ENCODE measurements at places on chromosomes 2 and 18. TPM values are rescaled to one million over a fixed set of nuclear protein-coding genes. Genes with fewer than 3 reads are reported as not detected.
A peak's percentile ranks its signal among the peaks of the same experiment; 100 is the strongest.

Gene FBLN7
- total RNA-seq, result 5.8 TPM

Gene PLA2R1
- total RNA-seq, result 19.9 TPM

Gene C18orf32
- total RNA-seq, result 16.6 TPM

Gene CD226
- total RNA-seq, result 0.36 TPM

DNA sequence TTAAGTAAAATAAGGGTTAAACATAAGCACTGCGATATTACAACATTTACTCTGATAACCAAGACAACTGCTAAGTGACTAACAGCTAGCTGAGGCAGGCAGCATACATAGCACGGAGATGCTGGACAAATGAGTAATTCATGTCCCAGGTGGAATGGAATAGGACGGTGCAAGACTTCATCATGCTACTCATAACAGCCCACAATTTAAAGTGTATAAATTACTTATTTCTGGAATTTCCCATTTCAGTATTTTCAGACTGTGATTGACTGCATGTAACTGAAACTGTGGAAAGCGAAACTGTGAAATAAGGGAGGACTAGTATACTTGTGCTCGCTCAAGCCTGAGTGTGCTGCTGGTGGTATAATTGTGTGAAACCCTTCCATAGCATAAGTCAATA lies 12.9 kb downstream of the IER3IP1 start:
- DNase-seq, result peak; percentile 90

DNA sequence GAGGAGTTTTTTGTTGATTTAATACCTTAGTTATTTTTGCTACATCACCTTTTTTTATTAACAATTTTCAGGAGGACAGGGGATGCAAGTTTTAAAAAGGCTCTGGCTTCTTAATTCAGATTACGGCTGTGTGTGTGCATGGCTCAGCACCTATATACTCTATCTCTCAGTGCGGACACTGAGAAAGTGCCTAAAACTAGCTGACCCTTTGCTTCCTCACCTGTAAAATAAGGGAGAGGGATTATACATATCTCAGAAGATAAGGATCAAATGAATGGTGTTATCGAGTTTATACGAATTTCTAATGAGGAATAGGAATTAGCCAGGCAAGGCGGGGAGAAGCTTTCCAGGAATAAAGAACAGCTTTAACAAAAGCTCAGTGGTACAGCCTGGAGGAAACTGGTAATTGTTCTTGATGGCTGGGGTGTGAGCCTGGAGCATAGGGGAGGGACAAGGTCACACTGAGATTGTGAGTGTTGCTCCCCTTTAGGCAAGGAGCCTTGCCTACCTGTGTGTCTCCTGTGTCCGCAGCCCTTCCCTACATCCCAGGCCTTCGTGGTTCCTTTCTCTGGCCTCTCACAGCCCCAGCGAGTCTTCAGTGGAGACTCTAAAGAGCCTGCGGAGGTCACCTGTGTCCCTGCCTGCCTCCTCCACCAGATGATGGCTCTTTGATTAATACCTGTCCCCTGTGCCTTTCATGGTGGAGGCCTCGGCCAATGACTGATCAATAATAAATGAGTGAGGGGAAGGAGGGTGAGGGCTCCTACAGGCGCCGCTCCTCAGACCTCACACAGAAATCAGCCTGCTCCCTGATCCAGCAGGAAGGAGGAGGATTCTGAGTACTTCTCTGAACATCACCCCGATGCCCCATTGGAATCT lies 92.7 kb downstream of the DDX1 start:
- DNase-seq, result no peak

GRCh38 chr2:203763938-203764664 lies 57.7 kb downstream of the CD28 start:
- DNase-seq, result no peak

- no peak for DNase-seq
These were observed 367.2 kb upstream of the KCNH7 start for GRCh38 chr2:163205589-163206254.

DNA sequence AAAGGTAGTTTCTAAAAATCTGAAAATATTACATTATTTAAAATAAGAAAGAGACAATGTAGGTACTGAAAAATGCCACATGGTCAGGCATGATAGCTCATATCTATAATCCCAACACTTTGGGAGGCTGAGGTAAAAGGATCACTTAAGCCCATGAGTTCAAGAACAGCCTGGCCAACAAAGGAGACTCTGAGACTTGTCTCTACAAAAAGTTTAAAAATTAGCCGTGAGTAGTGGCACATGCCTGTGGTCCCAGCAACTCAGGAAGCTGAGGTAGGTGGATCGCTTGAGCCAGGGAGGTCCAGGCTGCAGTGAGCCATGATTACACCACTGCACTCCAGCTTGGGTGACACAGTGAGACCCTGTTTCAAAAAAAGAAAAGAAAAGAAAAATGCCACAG lies 21.8 kb downstream of the ATAD2B start:
- no peak for DNase-seq
